Adipocyte (in vitro differentiated cells): ENCODE measurements at places on chromosomes 2 and 18.
A peak's percentile ranks its signal among the peaks of the same experiment; 100 is the strongest.

GRCh38 chr2:67503066-67503795 is 106.1 kb downstream of the ETAA1 start:
- peak; percentile 80 for DNase-seq

GRCh38 chr18:11391661-11392060 is 217.7 kb upstream of the SLC35G4 start:
- DNase-seq: peak; percentile 15

DNA sequence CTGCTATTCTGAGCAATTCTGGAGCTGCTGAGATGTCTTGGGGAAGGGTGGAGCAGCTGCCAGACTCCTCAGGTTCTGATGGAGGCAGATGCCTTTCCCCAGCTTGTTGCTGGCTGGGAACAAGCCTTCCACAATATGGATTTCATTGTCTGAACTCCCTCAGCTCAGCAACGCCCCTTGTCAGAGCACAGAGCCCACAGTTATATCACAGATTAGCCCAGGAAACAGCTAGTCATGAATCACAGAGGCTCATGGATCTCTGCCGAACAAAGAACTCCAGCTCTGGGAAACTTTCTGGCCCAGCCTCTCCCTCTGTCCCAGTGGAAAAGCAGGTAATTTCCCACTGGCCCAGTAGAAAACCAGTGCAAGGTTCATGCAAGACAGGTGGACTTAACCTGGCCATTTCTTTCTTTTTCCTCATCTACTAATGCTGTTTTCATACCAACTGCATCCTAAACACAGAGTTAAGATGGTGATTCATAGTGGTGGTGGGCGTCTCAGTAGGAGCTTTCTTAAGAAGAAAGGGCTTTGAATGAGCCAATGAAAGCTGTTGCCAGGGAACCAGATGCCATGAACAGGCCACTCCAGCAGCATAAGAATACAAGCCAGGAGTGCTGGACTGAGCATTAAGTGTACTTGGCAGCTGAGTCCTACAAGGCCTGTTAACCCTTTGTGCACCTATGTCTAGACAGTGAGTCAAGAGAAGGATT is 8.7 kb upstream of the KIAA2012 start:
- peak; percentile 86 for DNase-seq

GRCh38 chr18:47970664-47971531 is 40.4 kb upstream of the SMAD2 start:
- DNase-seq: no peak

DNA sequence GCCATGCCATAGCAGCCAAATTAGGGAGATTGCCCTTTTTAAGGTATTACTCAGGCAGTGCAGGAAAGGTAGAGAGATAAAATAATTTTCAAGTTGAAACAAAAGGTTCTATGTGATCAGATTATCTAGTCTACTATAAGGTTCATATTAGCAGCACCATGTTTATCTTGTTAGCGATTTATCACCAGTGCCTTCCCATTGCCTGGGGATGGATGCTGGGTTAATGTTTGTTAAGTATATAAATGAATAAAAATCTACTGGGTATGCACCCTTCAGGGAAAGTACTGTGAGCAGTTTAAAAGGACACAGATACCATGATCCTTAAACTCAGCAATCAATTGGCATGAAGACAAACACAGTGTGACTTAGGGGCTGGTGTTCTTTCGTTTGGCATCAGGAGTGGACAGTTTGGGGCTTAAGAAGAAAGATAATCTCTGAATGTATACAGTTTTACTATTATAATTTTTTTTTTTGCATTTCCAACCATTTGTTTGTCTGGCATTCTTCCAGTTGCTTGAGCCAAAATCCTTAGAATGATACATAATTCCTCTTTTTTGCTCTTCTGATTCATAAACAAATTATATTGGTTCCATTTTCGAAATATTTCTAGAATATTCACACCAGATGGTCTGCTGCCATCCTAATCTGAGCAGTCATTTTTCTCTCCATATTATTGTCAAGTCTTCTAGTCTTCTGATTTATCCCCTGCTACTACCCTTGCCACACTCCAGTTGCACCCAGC is 512.8 kb upstream of the SLC8A1 start:
- no peak for DNase-seq

DNA sequence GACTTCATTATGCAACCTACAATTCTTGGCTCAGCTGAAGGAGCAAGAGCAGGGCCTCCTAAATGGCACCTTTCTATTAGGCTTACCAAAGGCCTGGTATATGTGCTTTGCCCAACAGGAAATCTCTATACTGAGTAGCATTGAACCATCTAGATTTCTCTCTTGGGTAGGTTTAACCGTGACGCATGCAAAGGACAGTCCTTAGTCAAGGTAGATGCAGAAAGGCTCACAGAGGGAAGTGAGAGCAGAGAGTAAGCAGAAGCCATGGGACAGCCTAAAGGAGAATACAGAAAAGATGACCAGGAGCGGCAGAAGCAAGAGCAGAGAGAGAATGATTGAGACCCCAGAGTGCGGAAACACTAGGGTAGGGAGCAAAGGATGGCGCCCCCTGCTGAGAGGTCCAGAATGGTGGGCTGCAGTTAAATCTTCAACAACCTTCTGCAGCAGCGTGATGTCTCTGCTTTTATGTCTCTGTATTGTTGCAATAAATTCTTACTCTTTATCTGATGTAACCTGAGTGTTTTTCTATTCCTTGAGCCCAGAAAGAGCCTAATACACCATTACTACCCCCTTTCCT is 4.7 kb upstream of the OSBPL1A start:
- no peak for DNase-seq

GRCh38 chr2:23378496-23378895 is 6.5 kb upstream of the KLHL29 start:
- no peak for DNase-seq

- no peak for DNase-seq
Observed at GRCh38 chr2:65518751-65519150, 86.4 kb upstream of the SPRED2 start.

DNA sequence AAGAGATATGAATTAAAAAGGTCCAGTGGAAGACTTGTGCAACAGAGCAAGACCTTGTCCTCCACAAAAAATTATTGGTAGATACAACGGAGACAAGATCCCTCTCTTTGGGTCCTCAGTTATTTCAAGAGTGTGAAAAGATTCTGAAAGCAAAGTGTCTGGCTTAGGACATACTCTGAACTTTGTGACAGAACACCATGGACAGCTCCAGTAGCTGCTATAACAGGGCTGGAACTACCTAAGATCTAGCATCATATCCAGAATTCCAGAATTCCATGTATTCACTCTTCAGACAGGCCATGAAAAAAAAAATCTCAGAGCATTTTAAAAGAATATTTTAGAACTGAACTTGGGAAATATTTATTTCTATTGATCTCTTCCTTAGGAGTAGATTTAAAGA is 74.8 kb upstream of the ZBTB14 start:
- peak; percentile 30 for DNase-seq

- peak; percentile 93 for DNase-seq
Observed at GRCh38 chr2:113390124-113390849, 47.2 kb upstream of the ZNG1B start.

- DNase-seq: no peak
Observed at GRCh38 chr2:142868229-142868762, 9.2 kb upstream of the KYNU start.

GRCh38 chr18:21834299-21834660 is 93.7 kb downstream of the MIB1 start:
- no peak for DNase-seq

GRCh38 chr2:20519309-20519708 is 72.4 kb downstream of the RHOB start:
- no peak for DNase-seq

DNA sequence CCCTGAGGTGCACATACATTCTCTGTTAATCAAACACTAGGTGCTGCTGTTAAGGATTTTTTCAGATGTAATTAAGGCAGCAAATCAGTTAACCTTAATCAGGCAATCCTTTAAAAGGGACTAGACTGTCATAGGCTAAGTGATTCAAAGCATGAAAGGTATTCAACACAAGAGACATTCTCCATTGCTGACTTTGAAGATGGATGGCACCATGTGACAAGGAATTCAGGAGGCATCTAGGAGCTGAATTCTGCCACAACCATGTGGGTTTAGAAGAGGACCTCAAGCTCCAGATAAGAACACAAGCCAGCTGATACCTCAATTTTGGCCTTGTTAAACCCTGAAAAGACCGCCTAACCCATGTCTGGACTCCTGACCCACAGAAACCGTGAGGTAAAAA is 84.0 kb downstream of the SMAD2 start:
- no peak for DNase-seq

- no peak for DNase-seq
Observed at GRCh38 chr2:545711-546650, 131.2 kb downstream of the TMEM18 start.

DNA sequence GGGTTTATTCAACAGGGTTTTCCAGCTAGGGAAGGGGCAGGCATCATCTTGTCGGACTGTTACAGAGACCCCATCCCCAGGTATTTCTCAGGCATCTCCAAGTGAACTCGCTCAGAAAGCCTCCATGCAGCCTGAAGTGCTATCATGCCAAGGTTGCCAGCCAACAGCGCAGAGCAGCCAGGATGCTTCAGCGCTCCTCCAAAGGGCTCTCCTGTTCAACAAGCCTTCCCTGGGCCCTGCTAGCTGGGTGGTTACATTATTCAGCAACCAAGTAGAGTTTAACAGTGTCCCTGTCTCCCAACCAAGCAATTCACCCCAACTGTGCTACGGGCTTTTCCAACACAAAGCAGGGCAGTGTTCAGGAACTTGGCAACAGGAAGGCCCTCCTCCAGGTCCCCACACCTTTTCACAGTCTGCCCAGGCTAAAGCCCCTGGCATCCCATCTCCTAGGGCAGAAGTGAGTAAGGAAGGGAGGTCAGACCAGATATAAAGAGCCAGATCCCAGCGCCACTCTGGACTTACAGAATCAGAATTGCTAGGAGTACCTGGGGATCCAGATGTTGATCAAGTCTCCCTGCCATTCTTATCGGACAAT is 52.9 kb downstream of the ZBTB7C start:
- no peak for DNase-seq

- peak; percentile 34 for DNase-seq
Observed at GRCh38 chr2:157746234-157746950, 117.7 kb upstream of the ACVR1C start.

DNA sequence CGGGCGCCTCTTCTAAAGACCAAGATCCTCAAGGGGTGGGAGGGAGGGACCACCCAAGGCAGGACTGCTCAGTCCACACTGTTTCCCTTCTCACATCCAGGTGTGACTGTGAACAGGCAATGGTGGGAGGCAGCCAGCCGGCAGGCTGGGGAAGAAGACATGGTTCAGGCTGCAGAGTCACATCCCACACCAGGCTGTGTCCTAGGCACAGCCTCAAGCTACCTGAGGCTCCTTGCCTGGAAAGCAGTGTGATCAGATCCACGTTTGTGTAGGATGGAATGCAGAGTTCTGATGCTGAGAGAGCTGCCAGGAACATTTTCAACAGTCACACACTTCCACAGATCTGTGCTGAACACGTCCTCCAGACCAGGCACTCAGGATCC is 16.4 kb downstream of the SLC66A2 start:
- DNase-seq: no peak

DNA sequence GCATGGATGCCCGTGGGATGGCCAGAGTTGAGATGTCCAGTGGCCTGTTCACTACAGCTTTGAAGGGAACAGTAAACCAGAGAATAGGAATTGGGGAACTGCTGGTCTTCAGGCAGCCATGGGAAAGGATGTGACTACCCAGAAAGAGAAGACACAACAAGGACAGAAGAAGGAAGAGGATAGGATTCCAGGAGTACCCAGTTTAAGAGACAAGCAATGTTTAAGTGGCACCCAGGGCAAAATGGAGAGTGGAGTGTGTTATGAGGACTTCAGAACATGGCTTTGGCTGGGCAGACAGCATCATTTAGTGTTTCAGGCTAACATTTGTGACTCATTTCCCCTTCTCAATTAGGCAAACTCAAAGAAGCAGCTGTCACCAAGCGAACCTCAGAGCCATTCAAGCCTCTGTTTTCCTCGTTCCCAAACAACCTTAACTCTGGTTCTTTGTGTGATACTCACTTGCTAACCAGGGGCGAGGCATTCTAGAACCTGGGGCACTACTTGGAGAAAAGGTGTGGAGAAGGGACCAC is 4.0 kb upstream of the FAM124B start:
- no peak for DNase-seq

DNA sequence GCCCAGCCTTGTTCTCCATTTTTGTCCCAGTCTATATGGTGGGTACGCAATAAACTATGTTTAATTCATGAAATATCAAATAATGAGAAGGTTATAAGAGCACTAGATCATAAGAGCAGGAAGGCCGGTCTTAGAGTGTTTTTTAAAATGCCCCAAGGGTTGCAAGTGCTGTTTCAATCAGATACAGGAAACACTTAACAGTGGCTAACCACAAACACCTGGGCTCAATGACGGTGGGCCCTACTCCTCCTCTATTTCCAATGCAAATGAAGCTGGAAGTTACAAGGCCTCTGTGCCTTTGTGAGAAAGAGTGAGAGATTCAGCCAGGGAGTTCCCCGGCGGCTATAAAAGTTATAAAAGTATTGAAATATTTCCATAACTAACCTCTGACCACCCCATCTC is 18.9 kb upstream of the WDR33 start:
- DNase-seq: no peak

DNA sequence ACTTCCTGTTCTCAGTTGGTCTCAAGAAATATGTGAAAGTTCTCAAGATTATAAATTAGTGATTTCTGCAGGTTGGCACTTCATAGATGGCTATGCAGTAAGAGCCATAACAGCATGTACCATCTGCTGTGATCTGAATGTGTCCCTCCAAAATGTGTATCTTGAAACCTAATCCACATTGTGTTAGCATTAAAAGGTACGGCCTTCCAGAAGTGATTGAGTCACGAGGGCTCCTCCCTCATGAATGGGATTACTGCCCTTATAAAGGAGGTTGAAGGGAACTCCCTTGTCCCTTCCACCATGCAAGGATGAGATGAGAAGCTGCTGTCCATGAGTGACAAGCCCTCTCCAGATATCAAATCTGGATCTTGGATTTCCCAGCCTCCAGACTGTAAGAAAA is 45.0 kb downstream of the METTL4 start:
- no peak for DNase-seq

GRCh38 chr2:176744146-176744545 is 468.4 kb upstream of the HNRNPA3 start:
- no peak for DNase-seq

GRCh38 chr2:111941531-111941930 is 43.1 kb downstream of the MERTK start:
- DNase-seq: no peak

GRCh38 chr2:241942416-241943208 is 73.1 kb downstream of the RTP5 start:
- DNase-seq: no peak

GRCh38 chr2:29583104-29583503 is 338.3 kb downstream of the ALK start:
- peak; percentile 52 for DNase-seq

DNA sequence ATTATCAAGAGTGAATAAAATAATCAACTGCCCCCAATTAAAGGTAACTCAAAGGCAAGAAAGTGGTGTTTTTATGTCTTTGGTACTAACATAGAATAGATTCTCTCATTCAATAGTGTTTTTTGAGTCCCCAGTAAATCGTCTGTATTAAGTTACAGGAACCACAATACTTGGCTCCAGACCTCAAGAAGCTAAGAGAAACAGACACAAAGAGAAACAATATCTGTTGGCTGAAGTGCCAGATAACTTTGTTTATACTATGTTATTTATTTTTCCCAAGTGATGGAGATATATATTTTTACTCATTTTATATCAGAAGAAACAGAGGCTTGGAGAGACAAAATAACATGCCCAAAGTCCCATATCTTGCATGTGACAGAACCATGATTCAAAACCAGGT is 201.7 kb upstream of the HNRNPA3 start:
- DNase-seq: no peak

- DNase-seq: no peak
Observed at GRCh38 chr2:173357346-173357745, 2.7 kb downstream of the CDCA7 start.
